ENCODE measurements at places on chromosomes 7 and 10.
A peak's percentile ranks its signal among the peaks of the same experiment; 100 is the strongest.

DNA sequence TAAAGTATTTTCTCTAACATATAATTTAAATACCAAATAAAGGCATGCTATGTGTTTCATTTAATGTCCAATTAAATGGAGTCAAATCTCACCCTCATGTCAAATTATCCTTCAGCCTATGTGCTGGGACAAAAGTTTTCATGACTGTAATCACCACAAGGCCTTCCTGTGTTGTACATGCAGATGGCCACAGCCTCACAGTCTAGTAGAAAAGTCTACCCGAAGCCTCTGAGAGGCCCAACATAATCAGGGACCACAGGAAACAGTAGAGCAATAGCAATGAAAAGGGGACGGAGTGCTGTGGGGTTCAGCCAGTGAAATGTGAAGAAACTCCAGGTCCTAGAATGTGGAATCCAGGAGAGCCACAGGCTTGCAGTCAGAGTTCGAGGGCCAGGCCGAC is 140.2 kb upstream of the KLF6 start:
- DNase-seq = no peak

- DNase-seq = no peak
Observed at GRCh38 chr10:75596930-75597620, 165.7 kb downstream of the LRMDA start.

DNA sequence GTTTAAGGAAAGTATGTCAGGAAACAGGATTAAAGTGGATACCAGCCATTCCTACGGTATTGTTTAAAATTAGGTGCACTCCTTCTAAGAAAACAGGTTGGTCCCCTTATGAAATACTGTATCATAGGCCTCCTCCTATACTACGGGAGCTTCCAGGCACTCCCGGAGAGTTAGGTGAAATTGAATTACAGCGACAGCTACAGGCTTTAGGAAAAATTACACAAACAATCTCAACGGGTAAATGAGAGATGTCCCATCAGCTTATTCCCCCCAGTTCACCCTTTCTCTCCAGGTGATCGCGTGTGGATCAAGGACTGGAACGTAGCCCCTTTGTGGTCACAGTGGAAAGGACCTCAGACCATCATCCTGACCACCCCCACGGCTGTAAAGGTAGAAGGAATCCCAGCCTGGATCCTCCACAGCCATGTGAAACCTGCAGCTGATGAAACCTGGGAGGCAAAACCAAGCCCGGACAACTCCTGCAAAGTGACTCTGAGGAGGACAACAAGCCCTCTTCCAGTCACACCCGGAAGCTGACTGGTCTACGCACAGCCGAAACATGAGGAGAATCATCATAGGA is 25.1 kb upstream of the GHITM start:
- no peak for DNase-seq

DNA sequence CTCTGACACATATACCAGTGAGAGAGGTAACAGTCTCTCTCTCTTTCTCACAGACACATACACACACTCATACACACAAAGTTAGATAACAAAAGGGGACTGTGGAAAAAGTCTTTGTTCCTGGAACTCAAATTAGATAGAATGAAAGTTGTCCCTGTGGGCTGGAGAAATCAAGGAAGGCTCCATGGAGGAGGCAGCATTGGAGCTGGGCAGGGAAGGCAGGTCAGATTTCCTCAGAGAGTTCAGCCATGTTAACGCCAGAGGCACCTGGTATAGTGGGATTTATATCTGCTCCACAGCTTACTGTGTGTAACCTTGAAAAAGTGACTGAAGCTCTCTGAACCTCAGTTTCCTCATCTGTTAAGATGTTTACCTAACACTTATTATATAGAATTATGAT is 38.7 kb downstream of the LDB3 start:
- no peak for DNase-seq

- DNase-seq = no peak
Observed at GRCh38 chr10:93074597-93075368, 1.1 kb downstream of the CYP26A1 start.

- no peak for DNase-seq
Observed at GRCh38 chr7:80781146-80781545, 137.7 kb downstream of the SEMA3C start.

- DNase-seq = no peak
Observed at GRCh38 chr10:74289951-74290350, 138.9 kb downstream of the ADK start.

DNA sequence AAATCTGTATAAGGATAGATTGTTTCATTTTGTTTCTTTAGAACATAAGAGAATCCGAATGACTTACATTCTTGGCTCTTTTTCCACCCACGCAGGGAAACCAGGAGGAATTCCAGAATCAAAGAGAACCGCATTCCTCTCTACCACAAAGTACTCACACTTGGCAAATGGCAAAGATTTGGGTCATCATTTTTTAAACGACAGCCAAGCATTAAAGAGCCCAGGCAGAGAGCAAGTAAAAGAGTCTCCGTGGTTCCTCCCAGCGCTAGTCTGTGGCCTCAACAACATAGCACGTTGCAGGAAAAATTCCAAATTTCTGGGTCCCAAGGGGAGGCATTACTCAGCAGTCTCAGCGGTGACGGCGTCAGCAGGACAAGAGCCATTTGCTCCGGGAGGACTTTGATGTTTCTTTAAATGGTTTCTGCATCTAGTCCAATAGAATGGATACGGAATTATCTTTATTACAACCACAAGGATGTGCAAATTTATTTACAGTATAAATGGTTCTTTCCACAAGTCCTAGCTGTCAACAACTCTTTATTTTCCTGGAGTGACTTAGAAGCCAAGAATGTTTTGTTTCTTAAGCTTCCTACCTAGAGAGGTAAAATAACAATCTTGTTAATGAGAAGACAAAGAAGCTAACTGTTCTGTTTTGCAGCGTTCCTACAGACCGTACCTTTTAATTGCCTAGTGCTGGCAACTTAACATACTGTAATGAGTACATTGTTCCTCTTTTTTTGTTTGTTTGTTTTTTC is 232.5 kb downstream of the SKIDA1 start:
- DNase-seq = peak; percentile 98

DNA sequence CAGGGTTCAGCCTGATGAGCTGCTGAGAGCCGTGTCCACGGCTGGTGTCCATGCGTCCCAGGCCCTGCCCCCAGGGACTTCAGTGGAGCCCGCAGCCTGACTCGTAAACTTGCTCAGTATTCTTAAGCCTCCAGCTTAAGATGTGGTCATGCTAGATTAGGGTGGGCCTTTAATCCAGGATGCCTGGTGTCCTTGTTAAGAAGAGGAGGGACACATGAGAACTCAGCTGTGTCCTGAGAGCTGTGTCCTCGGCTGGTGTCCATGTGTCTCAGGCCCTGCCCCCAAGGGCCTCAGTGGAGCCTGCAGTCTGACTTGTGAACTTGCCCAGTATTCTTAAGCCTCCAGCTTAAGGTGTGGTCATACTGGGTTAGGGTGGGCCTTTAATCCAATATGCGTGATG is 23.0 kb downstream of the DOCK1 start:
- DNase-seq = no peak

- no peak for DNase-seq
Observed at GRCh38 chr7:92657391-92657790, 67.2 kb upstream of the FAM133B start.

DNA sequence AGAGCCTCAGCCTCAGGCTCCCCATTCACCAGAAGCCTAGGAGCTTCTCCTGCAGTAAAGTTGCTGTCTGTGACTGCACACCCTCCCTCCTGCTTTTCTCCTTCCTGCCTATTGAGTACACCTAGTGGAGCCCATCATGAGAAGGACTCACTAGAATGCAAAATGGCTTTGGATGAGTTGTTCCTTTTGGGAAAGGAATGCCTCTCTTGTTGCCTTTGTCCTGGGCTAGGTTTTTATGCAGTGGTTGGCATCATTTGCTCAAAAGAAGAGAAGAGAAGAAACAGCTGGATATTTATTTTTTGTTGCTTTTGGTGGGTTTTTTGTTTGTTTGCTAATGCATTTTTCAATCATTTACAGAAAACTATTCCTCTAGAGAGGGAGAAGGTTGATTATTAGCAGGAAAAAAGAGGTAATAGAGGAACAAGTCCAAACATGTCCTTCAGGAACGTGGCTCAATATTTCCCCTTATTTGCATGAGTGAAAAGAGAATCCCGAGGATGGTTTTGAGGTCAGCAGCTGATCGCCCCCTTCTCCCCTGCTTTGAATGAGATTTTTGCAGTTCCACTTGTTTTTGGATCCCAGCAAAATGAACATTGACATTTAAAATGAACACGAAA is 369.9 kb upstream of the NRP1 start:
- no peak for DNase-seq

- no peak for DNase-seq
Observed at GRCh38 chr10:109892931-109893330, 30.4 kb downstream of the XPNPEP1 start.

DNA sequence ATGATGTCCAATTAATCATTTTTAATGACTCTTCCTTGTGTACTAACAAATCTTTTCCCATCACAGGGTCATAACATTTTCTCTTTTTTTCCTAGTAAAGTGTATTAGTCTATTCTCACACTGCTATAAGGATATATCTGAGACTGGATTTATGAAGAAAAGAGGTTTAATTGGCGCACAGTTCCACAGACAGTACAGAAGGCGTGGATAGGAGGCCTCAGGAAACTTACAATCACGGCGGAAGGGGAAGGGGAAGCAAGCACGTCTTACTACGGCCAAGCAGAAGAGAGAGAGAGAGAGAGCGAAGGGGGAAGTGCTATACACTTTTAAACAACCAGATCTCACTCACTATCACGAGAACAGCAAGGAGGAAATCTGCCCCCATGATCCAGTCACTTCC is 359.4 kb upstream of the NFE2L3 start:
- DNase-seq = no peak

DNA sequence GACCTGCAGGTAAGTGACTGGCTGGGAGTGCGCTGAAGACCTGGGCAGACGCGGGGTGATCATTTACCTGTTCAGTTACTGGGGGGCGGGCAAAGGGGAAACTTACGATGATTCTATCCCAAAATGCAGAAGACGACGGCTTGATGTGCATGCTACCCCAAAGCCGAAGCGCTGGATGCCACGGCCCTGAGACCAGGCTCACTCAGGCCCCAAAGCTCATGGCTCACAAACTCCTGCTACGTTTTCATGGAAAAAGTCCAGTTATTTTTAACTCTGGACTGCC is 200.6 kb downstream of the DIP2C start:
- no peak for DNase-seq

DNA sequence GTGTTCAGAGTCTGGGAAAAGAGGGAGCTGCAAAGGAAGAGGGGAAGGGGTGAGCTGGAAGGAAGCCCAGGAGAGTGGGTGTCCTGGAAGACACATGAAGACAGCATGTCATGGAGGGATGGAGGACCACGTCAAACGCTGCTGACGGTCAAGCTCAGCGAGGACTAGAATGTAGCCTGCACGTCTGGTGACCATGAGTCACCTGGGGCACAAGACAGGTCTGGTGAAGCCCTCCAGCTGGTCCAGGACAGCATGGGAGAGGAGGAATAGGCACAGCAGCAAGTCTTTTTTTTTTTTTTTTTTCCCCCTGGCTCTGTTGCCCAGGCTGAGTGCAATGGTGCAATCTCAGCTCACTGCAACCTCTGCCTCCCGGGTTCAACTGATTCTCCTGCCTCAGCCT is 19.6 kb upstream of the AMZ1 start:
- no peak for DNase-seq

- no peak for DNase-seq
Observed at GRCh38 chr7:102270178-102270887, 16.3 kb upstream of the SH2B2 start.

DNA sequence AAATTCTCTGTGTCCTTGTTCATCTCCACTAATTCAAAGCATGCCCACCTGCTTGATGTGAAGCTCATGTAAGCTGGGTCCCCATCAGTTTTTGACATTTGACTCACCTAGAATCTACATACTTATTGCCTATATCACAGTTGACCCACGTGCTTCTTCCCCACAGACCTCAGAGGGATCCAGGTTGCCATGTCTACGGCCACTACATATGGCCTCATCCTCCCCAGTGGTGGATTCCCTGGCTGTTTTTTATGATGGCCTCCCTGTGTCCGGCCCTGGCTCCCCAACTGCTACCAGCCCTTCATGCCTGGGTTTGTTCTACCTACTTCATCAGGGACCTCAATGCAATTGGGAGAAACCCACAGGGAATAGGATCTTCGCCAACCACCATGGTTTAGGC is 187.4 kb upstream of the GDF10 start:
- no peak for DNase-seq

GRCh38 chr10:114271075-114271778 is 32.2 kb downstream of the VWA2 start:
- no peak for DNase-seq

DNA sequence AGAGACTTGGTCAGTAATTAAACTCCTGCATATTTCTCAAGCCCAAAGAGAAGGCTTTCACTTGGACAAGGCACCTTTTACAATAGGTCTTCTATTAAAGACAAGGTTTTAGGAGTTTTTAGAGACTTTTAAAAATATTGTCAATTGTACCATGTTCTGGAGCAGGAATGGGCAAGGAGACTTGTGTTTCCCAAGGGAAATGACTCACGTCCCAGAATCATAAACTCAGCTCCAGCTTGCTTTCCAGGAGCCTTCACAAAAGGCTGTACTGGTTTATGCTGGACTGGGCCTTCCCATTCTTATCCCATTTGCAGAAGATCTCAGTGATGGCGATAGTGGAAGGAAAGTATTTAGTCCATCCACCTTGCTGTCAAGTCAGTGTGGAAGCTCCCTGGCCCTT is 7.8 kb upstream of the GLI3 start:
- DNase-seq = no peak

GRCh38 chr10:65123120-65123519 is 1601.9 kb downstream of the REEP3 start:
- DNase-seq = no peak

DNA sequence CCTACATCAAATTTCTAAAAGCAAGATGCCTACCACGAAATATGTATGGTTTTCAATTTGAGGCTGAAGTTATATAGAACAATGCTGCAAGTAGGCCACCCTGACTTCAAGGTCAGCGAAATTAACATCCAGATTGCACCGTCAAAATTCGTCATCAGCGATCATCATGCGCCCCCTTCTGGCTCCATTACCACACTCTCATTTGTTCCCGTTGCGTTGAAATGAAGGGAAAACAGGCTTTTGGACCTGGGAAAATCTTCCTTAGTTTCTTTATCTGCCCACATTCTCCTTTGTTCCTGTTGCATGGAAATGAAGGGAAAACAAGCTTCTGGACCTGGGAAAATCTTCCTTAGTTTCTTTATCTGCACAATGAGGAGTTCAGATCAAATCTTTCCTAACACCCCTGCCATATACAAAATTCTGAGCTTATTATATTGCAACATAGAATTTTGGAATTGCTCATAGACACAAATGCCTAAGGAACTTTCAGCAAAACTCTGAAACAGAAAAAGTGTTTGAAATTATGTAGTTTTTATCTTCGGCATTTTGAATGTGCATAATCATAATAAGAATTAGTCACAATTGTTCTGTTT is 98.2 kb upstream of the PRKCQ start:
- no peak for DNase-seq

GRCh38 chr10:52617346-52617745 is 155.2 kb downstream of the MBL2 start:
- DNase-seq = no peak

- DNase-seq = no peak
Observed at GRCh38 chr10:86413046-86413728, 46.6 kb upstream of the GRID1 start.

DNA sequence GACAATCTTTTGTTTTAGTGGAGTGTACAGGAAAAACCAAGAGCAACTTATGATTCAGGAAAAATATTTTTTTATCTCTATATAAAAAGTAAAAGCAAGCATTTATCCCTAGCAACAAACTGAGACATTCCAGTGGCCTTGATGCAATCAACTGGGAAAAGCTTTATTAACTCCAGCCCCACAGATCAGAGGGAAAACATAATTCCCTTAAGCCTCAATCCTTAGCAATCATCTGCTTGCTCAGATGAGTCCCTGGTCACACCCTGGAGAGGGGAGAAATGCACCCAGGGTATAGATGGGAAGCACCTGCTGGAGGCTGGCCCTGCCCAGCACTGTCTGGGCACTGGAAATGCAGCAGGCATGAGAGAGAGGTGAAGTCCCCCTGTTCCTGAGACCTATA is 636.6 kb downstream of the TNS3 start:
- no peak for DNase-seq

Data from non-pigmented ciliary epithelial cell (primary cell).